Keratinocyte (primary cell): ENCODE measurements at places on chromosomes 2 and 18. TPM values are rescaled to one million over a fixed set of nuclear protein-coding genes. Genes with fewer than 3 reads are reported as not detected.

- DNase-seq: no peak
These were observed 346.7 kb downstream of the RAD51AP2 start for GRCh38 chr2:17171446-17172049.

DNA sequence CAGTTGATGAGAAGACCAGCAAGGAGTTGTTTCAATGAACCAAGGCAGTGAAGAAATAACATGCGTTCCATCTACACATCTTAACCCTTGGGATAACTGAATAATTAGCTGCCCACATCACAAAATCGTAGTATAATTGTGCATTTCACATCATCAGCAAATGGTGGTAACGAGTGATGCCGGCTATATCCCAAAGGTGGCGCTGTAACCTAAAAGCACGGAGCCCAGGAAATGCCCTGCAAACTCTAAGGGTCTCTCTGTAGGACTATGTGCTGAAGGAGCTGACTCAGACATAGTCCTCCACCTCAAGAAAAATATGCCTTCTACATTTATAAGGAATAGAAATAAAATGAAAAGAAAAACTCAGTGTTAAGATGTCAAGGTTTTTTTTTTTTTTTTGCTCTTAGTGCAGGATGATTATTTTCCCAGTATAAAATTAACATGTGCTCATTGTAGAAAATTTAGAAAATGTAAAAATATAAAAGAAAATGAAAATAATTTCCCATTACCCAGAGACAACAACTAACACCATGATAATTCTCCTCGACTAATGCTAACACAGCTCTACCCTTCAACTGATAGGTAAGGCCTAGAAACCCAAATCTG is 23.1 kb upstream of the DSG3 start:
- DNase-seq: no peak

DNA sequence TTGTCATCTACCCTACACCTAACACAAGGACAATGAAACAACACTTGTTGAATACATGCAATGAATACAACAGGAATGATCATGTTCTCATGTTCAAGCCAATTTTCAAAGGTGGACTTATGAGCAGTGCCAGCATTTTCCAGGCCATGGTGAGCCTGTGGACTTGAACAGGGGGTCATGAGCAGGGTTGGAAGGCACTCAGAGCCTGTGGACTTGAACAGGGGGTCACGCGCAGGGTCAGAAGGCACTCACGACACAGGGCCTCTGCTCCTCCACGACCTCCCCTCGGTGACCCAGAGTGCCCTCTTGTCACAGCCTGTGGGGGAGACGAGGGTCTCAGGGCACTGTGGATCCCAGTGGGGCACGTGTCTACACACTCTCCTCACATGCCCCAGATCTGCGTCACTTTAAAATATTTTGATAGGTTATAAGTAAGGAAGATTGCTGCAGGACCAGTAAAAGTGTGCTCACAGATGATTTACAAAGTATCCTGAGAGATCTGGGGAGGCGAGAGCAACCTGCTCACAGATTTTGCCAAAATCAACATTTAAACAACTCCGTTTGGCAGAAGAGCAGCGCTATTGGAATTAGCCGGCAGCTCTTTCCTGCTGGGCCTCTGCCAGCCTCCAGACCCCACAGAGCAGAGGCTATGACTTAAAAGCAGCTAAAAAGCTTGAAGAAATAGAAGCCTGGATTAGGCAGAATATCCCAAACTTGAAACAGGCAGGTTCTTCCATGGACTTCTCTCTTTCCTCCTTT is 121.9 kb downstream of the TMEM18 start:
- DNase-seq: no peak

GRCh38 chr2:185402474-185402873 is 336.1 kb upstream of the FSIP2 start:
- no peak for DNase-seq

DNA sequence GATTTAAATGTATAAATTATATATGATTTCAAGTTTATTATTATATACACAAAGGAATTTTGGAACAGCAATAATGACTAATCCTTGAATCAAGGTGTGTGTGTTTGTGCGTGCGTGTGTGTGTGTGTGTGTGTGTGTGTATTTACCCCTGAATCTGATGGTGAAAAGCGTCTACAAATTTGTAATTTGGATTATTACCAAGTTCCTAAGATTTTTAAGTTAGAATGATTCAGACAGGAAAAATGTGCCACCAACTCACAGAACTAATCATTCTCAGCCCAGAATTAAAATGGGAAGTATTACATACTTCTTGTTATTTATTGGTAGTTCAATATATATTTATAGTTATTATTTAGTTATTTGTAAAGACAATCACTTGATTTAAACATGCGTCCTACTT is 12.3 kb downstream of the CALCRL start:
- no peak for DNase-seq

- DNase-seq: no peak
These were observed 569.3 kb downstream of the TDRD15 start for GRCh38 chr2:21693081-21693480.

- DNase-seq: no peak
These were observed 205.9 kb downstream of the TMEM163 start for GRCh38 chr2:134512734-134513464.

GRCh38 chr2:222802514-222803196 is 58.2 kb upstream of the ACSL3 start:
- DNase-seq: no peak

GRCh38 chr2:118536306-118536705 is 311.1 kb downstream of the EN1 start:
- DNase-seq: no peak

GRCh38 chr2:240906911-240907590 is 915 bp downstream of the CROCC2 start:
- no peak for DNase-seq

GRCh38 chr2:40439473-40439872 is 12.4 kb downstream of the SLC8A1 start:
- no peak for DNase-seq

DNA sequence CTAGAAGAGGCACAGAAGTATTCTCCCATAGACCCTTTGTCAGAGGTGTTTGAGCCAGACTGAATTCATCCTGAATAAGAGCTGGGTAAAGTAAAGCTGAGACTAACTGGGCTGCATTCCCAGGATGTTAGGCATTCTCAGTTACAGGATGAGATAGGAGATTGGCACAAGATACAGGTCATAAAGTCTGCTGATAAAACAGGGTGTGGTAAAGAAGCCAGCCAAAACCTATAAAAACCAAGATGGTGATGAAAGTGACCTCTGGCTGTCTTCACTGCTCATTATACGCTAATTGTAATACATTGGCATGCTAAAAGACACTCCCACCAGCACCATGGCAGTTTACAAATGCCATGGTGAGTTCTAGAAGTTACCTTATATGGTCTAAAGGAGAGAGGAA is 364.9 kb upstream of the TMEFF2 start:
- DNase-seq: no peak

- DNase-seq: no peak
These were observed 96.4 kb downstream of the LDLRAD4 start for GRCh38 chr18:13315000-13315399.

DNA sequence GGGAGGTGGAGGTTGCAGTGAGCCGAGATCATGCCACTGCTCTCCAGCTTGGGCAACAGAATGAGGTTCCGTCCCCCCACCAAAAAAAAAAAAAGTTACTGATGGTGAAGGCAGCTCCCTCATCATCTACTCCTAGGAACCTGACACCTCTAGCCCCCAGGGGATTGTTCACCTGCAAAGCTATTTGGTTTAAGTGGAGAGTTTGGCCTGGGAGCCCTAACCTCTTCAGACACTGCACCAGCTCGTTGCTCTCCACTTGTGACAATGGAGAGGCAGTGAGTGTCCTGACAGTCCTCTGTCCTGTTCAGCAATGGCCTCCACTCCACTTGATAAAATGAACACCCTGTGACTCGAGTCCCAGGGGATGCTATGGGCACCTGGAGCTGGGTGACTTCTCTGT is 43.5 kb downstream of the ATP6V1C2 start:
- no peak for DNase-seq

GRCh38 chr2:40213071-40213470 is 238.8 kb downstream of the SLC8A1 start:
- DNase-seq: no peak

DNA sequence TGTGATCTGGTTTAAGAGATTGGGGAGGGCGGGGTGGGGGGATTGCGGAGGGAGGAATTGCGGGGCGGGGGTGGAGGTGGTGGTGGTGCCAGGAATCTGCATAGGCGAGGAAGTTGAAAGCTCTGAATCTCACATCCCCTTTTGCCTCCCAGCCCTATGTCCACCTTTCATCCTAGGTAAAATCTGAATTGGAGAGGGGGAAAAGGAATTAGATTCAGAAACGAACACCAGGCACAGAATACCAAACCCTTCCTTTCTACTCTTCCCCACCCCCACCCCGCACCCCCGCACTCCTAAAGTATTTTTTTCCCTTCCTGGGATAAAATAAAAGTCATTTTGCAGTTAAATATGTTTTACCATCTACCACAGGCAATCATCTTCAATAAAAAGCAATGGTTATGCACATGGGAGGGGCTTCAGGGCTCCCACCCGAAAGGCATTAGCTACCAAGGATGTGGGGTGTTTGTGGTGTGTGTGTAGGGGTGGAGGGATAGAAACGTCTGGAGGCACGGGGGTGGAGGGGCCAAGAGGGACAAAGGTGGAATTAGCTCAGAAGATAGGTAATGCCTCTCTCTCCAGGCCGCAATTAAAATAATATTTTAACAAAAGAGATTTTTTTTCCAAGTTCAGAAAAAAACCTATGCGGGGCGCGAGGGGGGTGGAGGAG is 1.8 kb downstream of the IGFBP5 start:
- no peak for DNase-seq

- DNase-seq: no peak
These were observed 25.9 kb downstream of the THADA start for GRCh38 chr2:43569921-43570320.

PCARE gene
- 0.01 TPM in 1 of 3 replicates, not detected in the others for polyA plus RNA-seq

PPP1R1C gene
- 3.0 to 4.3 TPM (median 3.1 TPM) in 3 replicates for polyA plus RNA-seq

DQX1 gene
- polyA plus RNA-seq: 5.7 to 10.2 TPM (median 5.9 TPM) in 3 replicates

CAPN14 gene
- 0.57 to 2.2 TPM (median 1.1 TPM) in 3 replicates for polyA plus RNA-seq

KCNIP3 gene
- 0.66 to 2.1 TPM (median 1.5 TPM) in 3 replicates for polyA plus RNA-seq

TXNDC2 gene
- 0.03 TPM in 1 of 3 replicates, not detected in the others for polyA plus RNA-seq

DPP10 gene
- polyA plus RNA-seq: not detected in 3 replicates

OXER1 gene
- not detected in 3 replicates for polyA plus RNA-seq

SPATA3 gene
- polyA plus RNA-seq: not detected in 3 replicates
